ENCODE measurements at places on chromosomes 13 and 19.

GRCh38 chr13:58566176-58566575 lies 934.6 kb downstream of the PCDH17 start:
- DNase-seq: peak; percentile 3

DNA sequence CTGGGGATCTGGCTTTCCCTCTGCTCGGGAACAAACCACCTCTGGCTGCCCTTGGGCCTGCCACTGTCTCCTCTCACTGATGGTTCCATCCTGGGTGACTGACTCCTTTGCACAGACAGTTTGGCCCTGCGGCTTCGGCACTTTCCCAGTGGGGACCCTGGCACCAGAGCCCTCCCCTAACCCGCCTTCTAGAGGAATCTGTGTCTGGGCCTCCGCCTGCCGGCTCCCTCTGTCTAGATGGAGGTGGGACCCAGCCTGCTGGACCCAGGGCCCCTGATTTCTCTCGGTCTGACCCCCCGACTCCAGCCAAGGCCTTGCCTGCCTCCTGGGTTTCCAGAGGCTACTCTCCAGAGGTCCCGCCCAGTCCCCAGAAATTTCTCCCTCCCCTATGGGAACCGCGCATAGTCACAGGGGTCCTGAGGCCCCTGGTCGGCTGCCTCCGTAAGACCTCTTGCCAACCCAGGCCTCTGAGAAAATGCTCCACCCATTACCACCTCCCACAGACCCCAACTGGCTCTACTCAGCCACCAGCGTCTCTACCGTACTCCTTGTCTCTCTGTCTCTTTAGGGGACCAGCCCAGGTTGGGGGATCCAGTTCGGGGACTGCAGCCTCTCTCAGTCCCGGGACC lies 2.7 kb downstream of the CCDC106 start:
- no peak for DNase-seq

GRCh38 chr19:49807904-49808675 lies 5.0 kb downstream of the FUZ start:
- DNase-seq: no peak

GRCh38 chr13:45101327-45102018 lies 18.8 kb upstream of the GTF2F2 start:
- DNase-seq: no peak

DNA sequence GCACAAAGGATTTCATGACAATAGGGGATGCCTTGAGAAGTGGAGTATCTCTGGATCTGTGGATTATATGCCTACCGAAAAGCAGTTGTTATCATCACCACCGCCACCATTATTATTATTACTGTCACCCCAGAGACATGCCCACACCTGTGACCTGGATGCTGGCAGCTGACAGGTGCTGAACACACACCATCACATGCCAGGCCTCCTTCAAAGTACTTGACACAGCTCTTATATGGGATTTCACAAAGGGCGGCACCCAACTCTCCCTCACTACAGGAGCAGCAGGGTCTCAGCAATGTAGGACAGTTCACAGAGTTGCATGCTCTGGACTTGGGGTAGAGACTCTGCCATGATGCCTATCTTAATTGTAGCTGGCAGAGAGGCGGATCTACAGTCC lies 5.6 kb upstream of the GPR42 start:
- no peak for DNase-seq

- peak; percentile 73 for DNase-seq
These were observed 12.2 kb upstream of the LILRA5 start for GRCh38 chr19:54325194-54325621.
